NCI-H1436 treated with DMSO at 0.1 percent for 48 hours (cell line): ENCODE measurements at places on chromosomes 3 and 15.

DNA sequence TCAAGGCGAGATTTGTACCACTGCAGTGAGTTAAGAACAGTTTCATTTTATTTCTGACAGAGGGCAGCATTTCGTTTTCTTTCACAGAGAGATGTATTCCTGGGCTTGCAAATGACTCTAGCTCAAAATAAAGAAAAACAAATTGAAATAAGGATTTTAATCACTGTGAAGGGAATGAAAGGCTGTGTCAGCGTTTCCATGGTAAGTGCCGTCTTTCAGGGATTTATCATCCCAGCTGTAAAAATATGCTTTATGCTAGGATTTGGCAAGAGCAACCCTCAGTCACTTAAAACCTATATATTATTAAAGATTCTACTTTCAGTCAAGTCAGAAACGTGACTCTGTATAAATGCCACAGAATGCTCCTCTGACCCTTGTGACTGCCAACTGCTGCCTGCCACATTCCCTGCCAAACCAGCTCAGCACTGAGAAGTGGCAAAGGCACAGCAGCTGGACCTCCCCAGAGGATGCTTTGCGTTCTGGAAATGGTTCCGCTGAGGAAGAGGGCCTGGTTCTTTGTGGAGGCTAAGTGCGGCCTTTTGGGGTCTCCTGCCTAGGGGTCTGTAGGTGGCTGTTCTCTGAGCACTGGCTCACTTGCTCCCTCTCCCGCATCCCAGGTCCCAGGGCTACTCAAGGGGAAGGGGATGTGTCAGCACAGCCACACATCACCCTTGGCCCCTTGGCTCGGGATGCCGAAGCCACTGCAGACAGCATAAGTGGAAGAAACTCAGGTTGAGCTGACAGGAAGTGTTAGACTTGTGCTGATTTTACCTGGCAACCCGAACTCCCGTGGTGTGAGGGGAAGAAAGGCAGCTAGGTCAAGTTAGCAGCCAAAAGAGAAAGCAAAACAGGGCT, 56.6 kb upstream of the POMGNT2 start:
- no peak for DNase-seq

- DNase-seq = no peak
Measured at GRCh38 chr3:81451611-81452010, 309.8 kb downstream of the GBE1 start.

DNA sequence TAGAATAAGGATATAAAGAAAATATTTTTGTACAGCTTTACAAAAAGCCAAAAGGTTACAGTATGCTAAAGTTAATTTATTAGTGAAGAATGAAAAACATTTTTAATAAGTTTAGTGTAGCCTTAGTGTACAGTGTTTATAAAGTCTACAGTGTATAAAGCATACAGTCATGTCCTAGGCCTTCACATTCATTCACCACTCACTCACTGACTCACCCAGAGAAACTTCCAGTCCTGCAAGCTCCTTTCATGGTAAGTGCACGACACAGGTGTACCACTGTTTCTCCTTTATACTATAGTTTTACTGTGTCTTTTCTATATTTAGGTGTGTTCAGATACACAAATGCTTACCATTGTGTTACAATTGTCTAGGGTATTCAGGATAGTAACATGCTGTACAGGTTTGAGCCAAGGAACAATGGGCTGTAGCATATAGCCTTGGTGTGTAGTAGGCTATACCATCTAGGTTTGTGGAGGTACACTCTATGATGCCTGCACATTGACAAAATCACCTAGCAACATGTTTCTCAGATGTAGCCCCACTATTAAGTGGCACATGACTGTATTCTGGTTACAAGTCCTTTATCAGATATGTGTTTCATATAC, 197.1 kb upstream of the KBTBD8 start:
- no peak for DNase-seq

DNA sequence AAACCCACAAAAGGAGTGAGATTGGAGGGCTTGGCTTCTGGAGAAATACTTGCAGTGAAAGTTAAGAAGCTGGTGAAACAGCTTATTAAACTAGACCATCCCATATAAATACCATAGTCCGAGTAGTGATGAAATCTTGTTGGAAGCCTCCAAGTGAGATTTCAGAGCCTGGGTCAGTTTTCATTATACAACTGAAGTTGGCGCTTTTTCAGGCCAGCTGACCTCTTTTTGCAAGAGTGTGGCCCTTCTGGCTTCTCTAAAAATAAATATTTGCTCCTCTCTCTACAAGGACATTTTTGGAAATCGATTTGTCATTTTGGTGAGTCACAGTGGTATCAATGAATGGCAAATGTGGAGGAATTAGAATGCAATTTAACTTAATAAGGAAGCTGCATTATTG, 51.2 kb upstream of the THRB start:
- no peak for DNase-seq

DNA sequence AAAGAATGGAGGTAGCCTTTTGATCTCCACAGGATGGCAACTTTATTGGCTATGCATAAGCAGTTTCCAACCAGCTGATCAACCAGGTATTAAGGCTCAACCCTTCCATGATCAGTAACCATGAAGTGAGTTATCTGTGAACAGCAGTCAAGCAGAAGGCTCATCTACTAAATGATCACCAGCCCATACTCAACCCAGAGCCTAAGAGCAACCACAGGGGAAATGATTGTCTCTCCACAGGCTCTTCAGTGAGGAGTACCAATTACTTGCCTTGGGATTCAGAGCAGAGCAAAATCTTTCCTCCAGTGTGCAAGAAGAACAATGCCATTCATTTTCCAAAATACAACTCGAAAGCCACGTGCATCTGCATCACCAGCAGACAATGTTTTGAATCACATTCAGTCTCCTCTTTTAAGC, 754.8 kb downstream of the ROBO1 start:
- DNase-seq = no peak

- no peak for DNase-seq
Measured at GRCh38 chr3:43316783-43317460, 30.6 kb downstream of the SNRK start.

GRCh38 chr3:148582126-148582525, 115.6 kb upstream of the AGTR1 start:
- no peak for DNase-seq

GRCh38 chr15:26069231-26069641, 206.1 kb upstream of the ATP10A start:
- no peak for DNase-seq

DNA sequence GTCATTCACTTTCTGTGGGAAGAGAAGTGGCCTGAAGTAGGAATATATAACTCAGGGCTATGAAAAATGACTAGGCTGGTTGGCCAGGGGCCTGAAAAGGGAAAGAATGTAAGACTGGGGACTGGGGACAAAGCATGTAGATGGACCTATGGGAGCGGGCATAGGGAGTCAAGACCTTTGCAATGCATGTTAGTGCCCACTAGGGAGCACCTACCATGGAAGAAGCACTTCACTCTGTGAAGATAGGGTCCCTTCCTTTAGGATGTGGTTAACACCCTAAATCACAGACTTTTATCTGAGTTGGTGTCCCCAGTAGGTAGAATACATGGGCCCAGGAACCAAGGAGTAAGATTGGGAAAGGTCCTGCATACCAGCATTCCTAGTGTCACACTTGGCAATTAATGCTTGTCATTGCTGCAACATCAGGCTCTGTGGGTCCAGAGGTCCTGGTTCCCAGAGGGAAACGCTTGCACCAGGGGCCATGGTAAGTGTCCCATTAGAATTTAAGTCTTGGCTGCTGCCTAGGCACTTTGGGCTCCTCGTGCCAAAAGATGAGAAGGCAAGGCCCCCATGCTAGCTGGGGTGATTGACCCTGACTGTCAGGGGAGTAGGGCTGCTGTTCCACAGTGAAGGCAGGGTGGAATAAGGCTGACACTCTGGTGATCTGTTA, 79.6 kb downstream of the CRYGS start:
- DNase-seq = no peak

DNA sequence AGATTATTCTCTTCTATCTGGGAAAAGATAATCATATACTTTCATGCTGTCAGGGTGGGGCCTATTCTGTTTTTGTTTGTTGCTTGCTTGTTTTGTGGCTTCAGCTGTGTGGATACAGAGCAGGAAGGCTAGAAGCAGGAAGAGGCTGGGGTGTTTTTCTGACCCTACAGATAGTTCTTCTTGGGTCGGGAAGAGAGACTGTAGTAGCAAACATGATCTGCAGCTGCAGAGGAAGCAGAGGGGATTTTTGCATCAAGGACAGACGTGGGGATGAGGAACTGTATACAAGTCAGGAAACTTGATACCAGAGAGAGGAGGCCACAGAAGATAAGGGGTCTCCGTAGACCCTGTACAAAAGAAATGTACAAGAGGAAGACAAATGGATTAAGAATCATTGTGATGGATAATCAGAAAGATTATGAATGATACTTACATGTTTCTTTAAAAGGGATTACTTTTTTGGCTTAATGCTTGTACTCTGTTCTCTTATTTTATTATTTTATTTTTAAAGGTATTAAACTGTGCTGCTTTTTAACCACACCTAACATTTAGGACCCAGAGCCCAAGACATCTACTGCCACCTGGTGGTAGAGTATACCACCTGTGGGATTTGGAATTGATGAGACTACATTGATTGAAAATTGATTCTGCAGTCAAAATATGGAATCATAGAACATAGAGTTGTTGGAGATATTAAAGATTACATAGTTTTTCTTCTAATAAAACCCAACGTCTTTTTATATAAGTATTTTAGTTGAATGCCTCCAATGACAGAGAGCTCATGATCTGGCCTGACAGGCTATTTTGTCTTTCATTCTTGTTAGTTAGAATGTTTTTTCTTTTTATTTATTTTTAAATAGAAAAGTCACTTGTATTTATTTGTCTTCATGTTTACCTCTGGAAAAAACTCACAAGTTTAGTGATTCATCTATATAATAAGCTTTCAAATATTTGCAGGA, 87.3 kb upstream of the ROPN1 start:
- DNase-seq = peak; percentile 31

GRCh38 chr3:75906555-75907112, 121.3 kb upstream of the ZNF717 start:
- DNase-seq = no peak

DNA sequence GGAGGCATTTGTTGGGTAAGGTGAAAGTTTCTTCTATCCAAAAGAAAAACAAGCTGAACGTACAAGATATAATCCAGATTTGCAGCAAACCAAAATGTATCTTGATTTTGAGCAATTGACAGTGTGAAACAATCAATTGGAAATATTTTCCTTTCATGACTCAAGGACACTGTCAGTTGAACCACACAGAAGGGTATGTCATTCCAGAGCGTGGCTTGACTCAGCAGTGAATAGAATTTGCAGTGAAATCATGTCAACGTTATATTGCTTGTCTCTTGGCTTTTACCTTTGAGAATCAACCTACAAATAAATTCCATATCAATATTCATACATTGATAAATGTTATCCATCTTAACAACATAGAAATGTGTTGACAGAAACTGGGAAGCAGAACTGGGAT, 78.2 kb downstream of the TM2D3 start:
- DNase-seq = no peak

DNA sequence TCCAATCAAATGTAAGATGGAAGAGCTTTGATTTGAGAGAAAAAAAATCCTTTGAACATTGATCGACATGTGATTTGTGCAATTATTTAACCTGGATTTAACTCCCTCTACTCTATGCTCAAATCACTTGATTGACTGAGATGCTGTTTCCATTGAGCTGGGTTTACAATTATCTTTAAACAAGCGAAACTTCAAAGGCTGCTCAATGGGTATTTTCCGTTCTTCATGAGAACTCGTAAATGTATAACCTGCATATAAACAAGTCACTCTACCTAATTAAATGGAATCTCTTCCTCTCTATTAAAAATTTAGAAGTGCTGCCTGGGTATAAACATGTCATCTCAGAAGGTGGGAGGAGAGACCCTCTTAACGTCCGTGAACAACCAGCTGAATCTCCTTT, 71.9 kb downstream of the ANXA2 start:
- no peak for DNase-seq

GRCh38 chr15:48963524-48964113, at the start of gene SHC4:
SHC4 (minus strand) TSS chr15:48963919; CDS start chr15:48963015, 904 bp downstream.
- peak; percentile 38 for DNase-seq

DNA sequence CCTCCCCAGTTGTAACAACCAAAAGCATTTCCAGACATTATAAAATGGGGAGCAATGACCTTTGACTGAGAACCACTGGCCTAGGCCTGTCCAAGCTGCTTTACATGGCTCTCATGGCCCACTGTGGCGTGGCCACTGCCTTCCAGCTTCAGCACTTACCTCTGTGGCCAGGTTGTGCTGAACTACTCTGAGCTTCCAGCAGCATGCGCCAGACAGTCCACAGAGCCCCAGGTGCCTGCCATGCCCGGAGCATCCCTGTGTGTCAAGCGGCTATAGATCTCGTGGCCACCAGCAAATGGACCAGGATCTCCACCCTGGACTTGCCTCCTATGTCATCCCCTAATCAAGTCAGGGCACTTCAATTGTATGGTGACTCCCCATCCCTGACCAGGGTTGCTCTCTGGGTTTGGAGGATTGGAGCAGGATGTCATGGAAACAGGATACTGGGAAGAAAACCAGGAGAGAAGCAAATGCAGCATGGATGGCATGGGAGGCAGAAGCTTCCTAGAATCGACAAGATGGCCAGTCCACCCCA, 199.7 kb downstream of the UACA start:
- no peak for DNase-seq

DNA sequence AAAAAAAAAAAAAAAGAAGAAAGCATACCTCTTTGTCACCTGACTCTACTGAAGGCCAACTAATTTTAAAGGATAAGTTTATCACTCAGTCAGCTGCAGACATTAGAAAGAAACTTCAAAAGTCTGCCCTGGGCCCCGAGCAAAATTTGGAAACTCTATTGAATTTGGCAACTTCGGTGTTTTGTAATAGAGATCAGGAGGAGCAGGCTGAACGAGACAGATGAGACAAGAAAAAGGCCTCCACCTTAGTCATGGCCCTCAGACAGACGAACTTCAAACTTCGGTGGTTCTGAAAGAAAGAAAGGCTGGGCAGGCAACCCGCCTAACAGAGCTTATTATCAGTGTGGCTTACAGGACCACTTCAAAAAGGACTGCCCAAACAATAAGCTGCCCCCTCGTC, 18.5 kb downstream of the GLDN start:
- DNase-seq = no peak
